ENCODE measurements at places on chromosomes 6 and 20.

DNA sequence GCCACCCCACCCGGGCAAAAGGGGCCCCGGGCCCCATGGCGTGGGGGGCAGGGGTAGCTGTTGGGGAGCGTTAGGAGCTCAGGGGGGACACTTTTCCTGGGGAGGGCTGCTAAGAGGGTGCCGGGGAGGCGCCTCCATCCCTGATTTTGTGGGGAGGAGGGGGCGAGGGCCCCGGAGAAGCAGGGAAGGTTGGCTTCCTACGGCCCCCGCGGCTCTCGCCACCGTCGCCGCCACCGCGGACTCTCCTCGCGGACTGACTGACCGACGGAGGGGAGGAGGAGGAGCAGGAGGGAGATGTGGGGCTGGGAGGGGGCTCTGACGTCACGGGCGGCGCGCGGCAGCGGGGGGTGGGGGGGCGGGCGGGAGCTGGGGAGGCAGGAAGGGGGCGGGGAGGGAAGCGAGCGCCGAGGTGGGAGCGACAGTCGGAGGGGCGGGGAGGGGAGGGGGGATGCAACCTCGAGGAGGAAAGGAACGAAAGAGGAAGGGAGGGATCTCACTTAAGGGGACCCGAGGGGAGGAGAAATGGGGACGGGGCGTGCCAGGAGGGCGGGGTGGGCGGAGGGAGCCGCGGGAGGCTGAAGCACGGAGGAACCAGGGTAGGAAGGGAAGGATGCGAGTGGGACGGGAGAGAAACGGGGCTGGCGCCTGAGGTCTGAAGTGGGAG is 5.1 kb downstream of the GABBR1 start:
- DNase-seq: peak; percentile 67

DNA sequence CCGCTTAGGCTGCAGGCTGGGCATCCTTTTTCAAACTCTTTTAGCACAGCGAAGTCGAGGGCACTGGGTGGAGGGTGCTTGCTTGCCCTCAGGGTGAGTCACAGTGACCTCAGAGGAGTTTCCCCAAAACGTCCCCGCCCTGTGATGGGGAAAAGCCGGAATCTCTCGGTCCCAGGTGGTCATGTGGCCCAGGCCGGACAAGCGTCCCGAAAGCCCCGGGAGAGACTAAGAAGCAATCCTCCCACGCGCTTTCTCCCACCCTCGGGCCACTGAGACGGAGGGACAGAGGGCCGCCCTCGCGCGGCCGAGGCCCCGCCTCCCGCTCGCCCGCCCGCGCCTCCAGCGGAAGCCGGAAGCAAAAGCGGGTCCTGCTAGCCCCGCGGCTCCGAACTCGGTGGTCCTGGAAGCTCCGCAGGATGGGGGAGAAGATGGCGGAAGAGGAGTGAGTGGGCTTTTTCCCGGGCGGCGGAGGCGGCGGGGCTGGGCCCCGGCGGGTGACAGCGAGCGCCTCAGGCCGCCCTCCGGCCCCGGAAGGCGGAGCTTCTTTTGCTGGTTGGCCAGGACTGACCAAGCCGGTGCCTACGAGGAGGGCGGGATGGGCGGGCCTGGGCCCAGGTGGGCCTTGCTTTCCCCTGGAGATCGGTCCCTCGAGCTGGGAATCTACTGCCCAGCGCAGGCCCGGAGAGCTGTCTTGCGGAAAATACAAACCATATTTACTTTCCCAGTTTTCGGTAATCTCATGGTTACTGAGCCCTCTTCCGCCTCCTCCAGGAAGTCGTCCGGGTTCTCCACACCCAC is at the start of gene SLC9A8:
SLC9A8 (plus strand) TSS at position 322 of the 798 bp plus-strand sequence; CDS start at position 417, 95 bp downstream.
- peak; percentile 92 for DNase-seq

DNA sequence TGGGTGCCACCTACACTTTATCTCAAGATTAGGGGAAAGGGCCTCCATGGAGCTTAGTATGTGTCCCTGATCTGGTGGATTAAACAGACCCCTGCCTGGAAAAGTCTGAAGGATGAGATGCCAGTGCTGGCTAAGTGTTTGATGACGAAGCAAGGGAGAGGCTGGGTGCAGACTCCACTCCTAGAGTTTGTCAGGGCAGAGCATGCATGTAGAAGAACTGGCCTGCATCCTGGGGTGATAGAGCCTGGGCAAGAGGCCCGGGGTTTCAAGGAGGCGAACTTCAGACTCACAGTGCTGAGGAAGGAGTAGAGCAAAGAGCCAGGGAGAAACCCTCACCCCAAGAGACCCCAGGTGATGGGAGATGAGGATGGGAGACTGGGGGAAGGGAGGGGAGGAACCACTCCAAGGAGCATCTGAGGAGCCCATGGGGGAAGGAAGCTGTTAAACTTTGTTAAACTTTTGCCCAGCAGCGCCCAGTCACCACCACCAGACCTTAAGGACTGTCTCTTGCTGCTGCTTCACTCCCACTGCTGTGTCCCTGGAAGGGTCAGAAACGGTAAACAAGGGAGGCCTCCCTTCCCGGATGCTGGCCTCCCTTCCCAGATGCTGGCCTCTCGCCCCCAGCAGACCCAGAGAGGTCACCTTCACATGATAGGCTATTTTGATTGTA is 61.6 kb downstream of the RPRD1B start:
- no peak for DNase-seq

DNA sequence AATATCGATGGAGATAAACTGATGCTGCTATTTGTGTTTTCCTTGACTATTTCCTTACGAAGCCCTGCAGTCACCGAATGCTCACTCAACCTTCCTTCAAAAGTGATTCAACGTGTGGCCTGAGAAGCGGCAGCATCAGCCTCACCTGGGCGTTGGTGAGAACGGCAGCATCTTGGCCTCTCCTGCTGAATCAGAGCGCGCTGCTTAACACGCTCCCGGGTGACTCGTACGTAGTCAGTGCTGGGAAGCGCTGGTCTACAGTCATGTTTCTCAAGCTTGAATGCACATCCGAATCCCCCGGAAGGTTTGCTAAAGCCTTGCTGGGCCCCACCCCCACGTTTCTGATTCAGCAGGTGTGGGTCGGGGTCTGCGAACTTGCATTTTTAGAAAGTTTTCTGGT is 214.1 kb upstream of the RREB1 start:
- no peak for DNase-seq

DNA sequence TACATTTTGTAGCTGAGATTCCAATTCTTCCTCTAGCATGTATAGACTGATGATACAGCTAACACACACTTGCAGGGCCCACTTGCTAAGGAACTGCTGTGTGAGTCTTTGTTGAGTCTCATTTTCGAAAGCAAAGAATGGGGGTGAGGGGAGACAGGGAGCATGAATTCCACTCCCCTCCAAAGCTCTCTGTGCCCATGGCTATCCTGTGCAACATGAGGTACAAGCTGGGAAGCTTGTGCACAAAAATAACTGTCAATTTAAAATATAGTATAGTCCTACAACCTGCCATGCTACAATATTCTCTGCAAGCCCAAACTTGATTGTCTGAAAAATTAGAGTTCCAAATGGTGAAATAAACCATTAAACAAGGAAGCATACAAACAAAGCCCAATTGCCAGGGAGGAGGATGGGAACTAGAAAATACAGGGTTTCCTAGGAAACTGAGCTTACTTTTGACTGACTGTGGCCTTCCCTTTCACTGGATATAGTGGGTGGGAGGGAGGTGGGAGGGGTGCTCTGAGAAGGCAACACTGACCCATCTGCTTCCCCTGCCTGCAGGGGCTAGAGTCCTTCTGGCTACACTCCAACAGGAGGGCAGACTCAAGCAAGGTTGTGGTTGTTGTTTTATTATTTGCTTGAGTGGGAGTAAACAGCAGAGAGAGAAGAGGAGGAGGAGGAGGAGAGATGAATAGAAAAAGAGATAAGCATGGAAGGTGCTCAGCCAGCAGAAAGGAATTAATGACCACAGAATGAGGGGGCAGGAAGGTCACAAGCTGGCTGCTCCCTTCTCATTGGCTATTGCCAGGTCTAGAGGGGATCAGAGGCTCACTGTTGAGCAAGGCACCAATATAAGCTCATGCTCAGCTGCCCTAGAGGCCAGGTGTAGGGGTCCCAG is 84.6 kb downstream of the FYN start:
- DNase-seq: no peak

- no peak for DNase-seq
Measured at GRCh38 chr6:116945809-116946208, 68.8 kb downstream of the RFX6 start.

DNA sequence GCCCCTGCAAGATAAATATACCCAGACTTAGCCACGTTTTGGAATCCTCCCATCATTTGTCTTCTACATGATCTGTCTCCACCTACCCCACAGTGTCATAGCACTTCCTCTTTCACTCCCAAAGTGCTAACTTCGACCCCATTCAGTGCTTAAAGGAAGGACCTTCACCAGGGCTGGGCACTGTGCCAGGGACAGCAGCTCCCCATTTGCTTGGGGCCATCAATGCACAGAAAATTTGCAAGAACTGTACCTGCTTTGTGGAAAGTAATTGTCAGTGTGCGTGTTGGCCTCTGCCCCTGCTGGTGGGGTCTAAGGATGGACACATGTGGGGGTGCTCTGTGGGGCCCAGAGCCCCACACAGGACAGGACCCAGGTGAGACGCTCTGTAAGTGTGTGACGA is 5.2 kb upstream of the BPIFA2 start:
- DNase-seq: no peak

GRCh38 chr6:45836438-45836824 is 179.2 kb downstream of the CLIC5 start:
- DNase-seq: no peak

DNA sequence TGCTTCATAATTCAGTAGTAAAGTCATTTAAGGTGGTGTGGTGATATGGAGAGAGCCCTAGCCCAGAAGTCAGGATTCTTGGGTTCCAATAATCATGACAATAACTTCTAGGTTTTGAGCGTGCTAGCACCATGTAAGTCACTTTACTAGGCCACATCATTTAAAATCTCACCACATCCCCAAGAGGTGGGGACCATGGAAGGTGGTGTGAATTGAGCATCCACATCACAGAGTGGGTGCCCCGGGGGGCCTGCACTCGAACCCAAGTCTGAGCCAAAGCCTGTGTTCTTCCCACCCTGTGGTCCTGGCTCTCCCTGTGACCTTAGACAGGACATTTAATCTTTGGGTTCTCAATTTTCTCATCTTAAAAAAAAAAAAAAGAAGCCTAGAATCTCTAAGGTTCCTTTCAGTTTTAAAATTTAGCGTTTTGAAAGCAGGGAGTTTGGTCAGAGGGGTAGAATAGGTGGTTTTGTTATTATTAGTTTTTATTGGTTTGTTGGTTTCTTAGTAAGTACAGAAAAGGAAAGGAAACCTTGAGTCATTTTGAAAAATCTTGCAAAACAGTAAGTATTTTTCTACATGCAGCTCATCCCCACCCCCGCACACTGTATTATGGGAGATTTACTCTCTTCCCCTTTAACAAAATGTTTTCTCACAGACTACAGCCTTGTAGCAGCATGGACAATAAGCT is 26.4 kb downstream of the ARMC2 start:
- no peak for DNase-seq

- DNase-seq: no peak
Measured at GRCh38 chr6:33123732-33124524, 48.1 kb downstream of the HLA-DPB1 start.

GRCh38 chr6:139625998-139626975 is 251.8 kb upstream of the CITED2 start:
- no peak for DNase-seq

DNA sequence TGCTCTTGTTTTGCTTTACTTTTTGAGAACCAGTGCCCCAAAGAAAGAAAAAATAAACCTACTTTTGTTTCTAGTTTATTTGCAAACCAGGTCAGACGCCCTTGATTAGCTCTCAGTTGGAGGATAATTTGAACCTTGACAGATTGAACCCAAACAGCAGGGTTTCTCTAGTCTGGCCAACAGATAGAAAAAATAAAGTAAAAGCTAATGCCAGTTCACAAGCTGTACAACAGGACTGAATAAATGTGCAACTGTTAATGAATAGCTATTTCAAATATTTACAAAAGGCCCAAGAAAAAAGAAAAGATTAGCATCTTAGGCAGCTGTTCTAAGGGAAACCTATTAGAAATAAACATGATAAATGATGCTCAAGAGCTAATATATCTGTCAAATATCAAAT is 331.8 kb downstream of the CDKAL1 start:
- DNase-seq: no peak

GRCh38 chr6:305371-306206 is 13.3 kb downstream of the DUSP22 start:
- no peak for DNase-seq

- DNase-seq: no peak
Measured at GRCh38 chr20:52787216-52787615, 184.9 kb upstream of the TSHZ2 start.

DNA sequence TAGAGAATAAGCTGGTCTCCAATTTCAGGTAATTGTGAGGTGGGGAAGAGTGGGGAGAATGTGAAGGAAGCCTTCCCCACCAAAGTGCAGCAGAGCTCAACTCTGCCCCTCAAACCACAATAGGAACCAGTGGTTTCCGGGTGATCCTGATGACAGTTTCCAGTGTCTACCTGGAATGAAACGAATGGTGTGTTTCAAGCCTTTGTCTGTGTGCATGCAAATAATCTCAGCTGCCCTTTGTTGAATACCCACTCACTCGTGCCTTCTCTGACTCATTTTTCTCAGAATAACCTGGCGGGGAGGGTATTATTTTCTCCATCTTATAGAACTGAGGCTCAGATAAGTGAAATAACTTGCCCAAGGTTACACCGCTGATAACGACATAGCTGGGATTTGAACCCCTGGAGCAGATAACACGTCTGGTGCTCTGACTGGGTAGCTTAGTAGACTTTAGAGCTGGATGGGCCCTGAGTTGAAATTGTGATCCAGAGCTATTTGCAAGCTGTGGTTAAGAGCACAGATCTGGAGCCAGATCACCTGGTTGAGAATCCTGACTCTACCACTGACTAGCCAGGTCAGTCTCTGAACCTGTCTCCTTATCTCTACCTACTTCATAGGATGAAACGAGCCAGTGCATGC is 85.1 kb downstream of the EYA2 start:
- DNase-seq: no peak

GRCh38 chr6:157230910-157231309 is 92.4 kb downstream of the TMEM242 start:
- DNase-seq: no peak

DNA sequence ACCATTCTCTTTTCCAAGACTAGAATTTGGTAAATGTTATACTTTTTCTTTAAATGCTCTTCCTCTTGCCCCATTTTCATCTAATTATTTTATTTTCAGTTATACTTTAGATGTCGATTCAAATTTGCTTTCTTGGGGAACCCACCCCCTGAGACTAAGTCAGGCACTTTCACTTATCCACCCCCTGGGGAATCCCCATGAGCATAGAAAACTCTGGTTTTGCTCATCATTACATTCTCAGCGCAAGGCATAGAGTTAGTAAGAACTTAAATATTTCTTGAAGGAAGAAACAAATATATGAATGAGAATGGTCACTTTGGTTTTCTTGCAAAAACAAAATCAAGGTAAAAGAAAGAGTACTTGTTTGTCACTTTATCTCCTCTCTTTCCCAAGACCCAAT is 25.1 kb upstream of the HSF2 start:
- DNase-seq: no peak

GRCh38 chr6:118685823-118686449 is 34.5 kb upstream of the CEP85L start:
- no peak for DNase-seq
